A172 (cell line): ENCODE measurements at places on chromosomes 7 and 10. TPM values are rescaled to one million over a fixed set of nuclear protein-coding genes. Genes with fewer than 3 reads are reported as not detected.
A peak's percentile ranks its signal among the peaks of the same experiment; 100 is the strongest.

PNLIP gene
- not detected in 2 replicates for total RNA-seq

GRCh38 chr7:147412782-147413556, 1177.6 kb upstream of the C7orf33 start:
- peak; percentile 83 for DNase-seq

DNA sequence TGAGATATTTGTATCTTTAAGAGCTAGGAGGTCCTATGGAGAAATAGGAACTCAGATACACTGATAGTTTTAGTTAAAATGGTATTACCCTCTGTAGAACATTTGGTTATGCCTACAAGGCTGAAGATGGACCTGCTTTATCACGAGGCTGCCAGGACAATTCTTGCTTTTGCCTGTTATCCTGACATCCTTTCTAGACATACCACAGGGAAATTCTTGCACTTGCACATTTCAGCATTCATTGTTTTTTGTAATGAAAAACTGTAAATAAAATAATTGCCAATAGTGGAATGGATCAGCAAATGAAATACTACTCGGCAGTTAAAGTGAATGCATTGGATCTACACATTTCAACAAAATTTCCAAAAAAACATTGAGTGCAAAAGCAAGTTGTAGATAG, 9.7 kb downstream of the COL28A1 start:
- DNase-seq: no peak

GRCh38 chr10:120978589-120979252, 127.6 kb downstream of the WDR11 start:
- peak; percentile 1 for DNase-seq

DNA sequence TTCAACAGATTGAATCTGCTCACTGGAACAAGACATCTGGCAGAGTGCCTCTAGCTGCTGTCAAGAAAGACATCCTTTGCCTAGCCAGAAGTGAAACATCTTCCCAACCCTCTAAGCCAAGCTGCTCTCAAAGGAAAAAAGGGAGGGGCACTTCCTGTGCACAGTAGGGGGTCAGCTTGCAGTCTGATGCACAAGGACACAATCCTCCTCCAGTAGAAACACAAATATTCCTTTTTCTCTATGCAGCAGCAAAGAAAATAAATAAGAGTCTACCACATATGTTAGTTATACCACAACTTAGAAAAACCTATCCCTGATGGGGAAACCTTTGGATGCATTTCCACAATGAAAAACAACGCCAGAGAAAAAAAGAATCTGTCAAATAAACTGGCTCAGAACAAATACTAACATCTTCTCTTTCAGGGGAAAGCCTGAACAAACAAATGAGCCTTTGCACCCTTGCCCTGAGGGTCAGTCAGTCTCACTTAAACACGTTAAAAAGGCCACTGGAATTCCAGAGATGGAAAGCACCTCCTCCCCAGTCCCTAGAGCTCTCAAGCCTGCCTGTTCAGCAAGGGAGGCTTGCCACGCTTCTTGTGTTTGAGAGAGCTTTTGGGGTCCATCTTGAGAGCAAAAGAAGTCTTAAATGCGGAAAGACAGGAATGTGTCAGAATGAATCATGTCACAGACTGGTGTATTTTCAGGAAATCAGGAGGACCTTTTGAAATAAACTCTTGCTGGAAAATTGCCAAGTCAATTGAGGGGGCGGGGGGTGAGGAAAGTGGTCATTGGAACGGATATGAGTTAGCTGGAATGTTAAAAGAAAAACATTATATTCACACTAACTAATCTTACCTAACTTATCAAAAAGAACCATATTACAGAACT, 7.5 kb downstream of the LAMB1 start:
- DNase-seq: peak; percentile 92

- no peak for DNase-seq
Measured at GRCh38 chr7:149196705-149197171, 1.4 kb downstream of the ZNF282 start.

- DNase-seq: peak; percentile 63
Measured at GRCh38 chr10:102399217-102400021, 3.9 kb downstream of the NFKB2 start.

DNA sequence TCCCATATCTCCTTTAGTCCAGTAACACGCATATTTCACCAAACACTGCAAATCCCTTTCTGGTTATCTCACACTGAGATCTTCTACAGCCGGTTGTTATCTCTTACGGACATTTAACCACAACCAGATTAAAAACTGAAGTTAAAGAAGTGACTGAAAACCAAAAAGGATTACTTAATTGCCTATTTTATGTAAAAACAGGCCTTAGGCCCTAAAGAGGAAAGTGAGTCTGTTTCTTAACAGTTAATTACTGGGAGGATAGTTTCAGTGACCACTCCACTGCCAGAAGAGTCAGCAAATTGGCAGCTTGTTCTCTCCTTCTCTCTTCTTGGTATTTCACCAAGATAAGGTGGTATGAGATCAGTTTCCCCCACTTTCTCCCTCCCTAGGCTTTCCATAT, 161.9 kb upstream of the MEOX2 start:
- DNase-seq: no peak

DNA sequence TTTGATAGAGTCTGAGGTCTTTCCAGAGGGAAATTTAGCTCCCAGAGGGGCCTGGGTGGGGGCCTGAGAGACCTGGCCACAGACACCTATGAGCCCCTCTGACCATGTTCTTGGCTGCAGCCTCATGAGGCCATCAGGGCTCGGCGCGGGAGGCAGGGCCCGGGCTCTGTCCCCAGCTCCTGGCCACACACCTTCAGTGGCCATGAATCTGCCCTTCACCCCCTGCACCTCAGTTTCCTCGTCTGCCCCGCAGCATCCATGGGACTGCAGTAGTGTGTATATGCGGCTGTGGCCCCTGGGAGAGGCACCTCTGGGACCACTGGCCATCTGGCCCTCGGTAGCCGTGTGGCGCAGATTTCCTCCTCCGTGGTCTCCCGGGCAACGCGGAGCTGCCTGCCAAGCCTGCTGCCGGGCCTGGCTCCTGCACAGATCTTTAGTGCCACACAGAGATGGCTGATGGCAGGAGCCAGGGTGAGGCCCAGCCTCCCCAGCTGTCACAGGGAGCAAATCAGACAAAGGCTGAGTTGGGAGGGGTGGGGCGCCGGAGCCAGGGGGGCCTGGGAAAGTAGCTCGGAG, 23.6 kb upstream of the ADCYAP1R1 start:
- no peak for DNase-seq

NPFFR1 gene
- total RNA-seq: 0.02 TPM in 1 of 2 replicates, not detected in the other

GRCh38 chr10:131792011-131792651, 108.7 kb upstream of the PPP2R2D start:
- DNase-seq: no peak

DNA sequence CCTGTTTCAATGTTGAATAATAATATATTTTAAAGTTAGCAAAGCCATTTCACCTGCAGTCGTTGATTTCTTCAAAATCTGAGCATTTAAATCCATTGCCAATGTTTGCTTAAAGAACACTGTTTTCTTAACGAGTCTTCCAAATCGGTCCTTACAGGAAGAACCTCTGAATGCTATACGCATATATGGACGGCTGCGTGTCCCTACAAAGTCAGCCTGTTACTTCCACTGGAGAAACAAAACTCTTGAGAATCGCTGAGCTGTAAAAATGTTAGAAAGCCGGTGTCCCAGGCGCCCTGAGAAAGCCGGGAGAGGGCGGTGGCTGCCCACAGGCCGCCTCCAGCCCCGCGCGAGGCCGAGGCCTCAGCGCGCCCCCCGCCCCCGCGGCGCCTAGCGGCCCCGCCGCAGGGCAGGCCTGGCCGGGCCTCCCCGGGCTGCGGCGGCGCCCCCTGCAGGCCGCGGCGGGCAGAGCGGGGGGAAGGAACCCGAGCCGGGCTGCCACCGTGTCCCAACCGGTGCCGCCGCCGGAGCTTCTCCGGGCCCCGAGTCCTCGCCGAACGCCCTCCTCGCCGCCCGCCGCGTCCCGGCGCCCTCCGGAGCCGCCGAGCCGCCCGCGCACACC, at the start of gene FHIP2A:
FHIP2A (plus strand) TSS at position 488 of the 622 bp plus-strand sequence. CDS start 299 bp downstream, outside the sequence.
- peak; percentile 41 for DNase-seq

- no peak for DNase-seq
Measured at GRCh38 chr7:107560898-107561516, 2.7 kb downstream of the COG5 start.

GRCh38 chr10:23693925-23694324, 255.1 kb downstream of the OTUD1 start:
- DNase-seq: no peak

OR9A4 gene
- not detected in 2 replicates for total RNA-seq

DNA sequence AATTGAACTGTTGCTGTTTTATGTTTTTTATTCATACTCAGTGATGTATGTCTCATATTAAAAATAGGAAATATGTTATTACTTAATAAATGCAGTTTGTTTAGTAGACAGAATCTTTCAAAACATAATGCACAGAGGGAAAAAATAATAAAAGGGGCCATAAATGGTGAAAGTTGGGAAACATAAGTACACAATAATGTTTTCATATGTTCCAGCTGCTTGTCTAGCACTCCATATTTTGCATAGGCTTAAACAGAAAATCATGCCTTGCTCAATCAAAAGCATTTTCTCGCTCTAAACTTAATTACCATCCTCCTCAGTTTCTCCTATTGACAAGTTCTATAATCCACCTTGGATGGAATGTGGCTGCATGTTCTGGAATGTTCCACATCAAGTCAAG, 333.2 kb downstream of the PLXNA4 start:
- DNase-seq: no peak

DNA sequence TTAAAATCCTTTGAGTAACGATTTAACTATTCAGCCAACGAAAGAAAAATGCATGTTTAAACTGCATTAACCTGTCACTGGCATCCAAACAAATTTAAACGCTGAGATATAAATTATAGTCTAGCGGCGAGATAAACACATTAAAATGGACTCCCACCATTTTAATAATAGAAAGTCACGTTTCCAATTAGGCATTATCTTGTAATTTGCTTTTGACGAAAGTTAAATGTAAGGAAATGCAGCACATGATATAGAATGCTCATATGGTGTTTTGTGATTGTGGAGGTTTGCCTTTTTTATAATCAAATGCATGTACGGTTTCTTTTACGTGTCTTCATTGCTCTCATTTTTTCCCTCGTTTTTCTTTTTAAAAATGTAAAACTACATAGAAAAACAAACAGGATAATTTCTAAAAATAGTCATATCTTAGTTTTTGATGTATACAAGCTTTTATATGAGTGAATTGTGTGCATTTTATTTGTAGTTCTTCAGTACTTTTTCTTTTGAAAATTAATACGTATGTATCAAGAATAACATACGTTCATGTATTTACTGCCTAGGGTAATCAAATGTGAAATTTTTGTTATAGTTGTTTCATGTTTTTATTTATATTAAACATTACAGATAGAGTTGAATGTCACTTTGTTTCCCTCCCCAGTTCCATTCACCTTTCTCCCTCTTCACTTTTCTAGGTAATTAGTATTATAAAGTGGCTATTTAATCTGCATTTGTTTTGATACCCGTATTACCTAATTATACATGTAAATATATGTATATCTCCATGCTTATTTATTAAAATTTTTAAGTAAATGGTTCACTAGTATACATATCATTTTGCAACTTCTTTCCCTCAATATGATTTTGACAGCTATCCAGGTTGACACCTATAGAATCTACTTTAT, 1.1 kb upstream of the KLF14 start:
- no peak for DNase-seq

SPDYE16 gene
- not detected in 2 replicates for total RNA-seq

DNA sequence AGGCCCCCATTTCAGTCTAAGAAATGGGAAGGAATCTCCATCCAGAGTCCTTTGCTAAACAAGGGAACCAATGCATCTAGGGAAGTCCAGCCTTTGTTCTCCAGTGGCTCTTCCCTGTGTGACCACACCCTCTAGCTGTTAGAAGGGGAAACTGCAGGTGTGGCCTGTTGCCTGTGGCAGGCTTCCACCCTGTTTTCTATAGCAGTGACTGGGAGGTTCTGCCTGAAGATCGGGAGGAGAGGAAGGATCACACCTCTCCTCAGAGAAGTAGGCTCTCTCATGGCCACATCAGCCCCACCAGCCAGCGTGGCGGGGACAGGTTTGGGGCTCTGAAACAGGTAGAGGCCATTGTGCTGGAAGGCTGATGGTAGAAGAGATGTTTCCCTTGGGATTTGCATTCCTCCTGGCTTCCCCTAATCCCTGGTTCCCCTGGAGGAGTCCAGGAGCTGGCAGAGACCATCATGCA, 47.7 kb upstream of the TRIM8 start:
- peak; percentile 75 for DNase-seq

DNA sequence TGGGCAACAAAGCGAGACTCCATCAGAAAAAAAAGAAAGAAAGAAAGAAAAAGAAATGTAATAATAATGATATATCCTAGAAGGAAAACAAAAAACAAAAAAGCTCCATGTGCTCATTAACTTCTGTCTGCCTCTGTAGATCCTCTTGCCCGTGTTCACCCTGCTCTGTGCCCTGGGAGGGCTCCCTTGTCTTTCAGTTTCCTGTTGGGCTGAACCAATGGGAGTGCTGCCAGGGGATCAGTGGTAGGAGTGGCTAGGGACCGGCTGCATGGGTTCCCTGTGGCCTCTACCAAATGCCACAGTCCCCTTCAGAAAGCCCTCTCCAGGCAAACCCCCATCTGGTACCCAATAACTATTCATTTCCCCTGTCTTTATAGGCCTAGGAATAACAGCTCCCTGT, 51.8 kb upstream of the PARD3 start:
- no peak for DNase-seq

GRID1 gene
- 4.9 and 5.2 TPM in 2 replicates for total RNA-seq
